ENCODE measurements at places on chromosomes 6 and 20.

DNA sequence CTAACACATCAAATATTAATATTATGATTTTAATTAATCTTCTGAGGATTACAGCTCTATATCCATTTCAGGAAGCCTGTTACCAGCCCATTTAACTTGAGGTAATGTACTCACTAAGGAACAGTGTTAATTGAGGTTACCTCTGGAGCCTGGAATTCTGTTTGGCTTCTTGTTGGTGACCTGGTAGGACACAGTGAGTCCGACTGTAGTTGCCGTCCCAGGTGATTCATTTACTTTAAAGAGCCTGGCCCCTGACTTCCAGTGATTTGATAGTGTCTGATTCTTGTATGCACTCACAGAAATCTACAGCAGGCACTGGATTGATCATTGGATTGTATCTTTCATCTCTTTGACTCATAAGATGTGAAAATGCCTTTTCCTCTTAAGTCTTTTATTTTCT, 34.0 kb downstream of the IGF2R start:
- no peak for ATAC-seq

DNA sequence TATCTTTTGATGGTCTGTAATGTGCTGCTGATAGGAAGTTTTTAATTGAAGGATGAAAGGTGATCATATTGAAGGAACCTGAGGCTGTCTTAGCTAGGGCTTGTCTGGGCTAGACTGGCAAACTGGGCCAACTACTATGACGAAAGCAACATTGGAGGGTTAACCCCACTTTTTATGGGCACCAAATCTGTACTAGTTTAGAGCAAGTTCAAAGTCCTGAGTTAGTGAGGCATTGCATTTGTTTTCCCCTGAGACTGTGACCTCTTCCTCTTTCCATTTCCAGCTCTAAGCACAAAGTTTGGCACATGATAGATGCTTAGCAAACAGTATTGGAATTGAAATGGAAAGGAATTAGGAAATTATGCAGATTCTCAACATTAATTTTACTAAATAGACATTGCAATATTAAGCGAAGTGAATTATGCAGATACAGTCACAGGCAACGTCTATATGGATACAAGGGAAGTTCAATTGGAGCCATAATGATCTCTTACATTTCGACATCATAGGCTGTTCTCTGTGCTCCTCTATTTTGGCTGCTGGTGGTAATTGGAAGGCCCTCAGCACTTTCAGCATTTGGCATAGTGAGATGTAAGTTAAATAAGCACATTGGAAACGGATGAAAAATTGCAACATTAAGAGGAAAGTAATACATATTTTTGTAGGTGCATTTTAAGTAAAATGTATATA, 22.2 kb downstream of the CEP57L1 start:
- ATAC-seq, result no peak

DNA sequence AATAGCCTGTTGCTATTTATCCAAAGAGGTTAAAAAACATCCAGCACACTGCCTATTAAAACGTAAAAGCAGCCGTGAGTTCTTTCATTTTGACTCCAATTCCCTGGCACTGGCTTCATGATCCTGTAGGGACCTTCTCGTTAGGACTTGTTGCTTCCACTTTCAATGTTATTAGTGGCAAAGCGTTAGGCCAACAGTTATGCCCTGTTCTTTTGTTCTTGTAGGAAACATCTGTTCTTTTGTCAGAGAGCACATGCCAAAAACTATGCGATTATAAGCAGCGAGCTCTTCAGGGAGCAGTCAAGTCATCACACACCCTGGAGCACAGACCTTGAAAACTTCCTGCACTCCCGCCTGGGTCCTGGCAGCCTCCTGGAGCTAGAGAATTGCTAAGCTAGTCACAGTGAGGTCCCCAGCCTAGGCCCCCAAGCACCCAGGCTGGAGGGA, 609.5 kb upstream of the ARID1B start:
- no peak for ATAC-seq

GRCh38 chr20:50815162-50815989, 20.5 kb downstream of the BCAS4 start:
- ATAC-seq, result no peak

- ATAC-seq, result no peak
These were observed 19.8 kb upstream of the TREM1 start for GRCh38 chr6:41306187-41306854.

DNA sequence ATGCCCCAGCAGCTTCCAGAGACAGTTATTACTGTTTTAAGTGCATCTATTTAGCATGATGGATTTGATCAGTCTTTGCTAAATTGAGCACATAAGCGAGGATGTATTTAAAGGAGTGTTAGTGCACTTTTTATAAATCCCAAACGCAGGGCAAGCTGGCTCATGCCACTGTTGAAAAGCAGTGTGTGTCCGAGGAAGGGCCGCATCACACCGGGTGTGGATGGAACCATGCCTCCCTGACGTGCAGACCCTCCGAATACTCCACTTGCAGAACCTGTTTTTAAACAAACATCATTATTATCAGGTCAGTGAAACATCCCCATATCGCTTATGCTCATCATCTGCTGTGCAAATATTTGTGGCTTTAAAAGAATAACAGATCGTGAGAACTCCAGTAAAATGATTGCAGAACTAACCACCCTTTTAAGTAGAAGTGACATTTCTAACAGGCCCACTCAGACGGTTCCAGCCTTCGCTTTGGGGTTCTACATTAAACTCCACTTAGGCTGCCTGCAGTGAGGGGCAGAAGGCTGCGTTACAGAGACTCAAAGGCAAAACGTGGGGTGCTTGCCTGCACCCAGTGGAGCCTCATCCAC, 190.1 kb downstream of the CDH4 start:
- ATAC-seq, result no peak

- no peak for ATAC-seq
These were observed 437.1 kb downstream of the UTRN start for GRCh38 chr6:144722154-144722737.

DNA sequence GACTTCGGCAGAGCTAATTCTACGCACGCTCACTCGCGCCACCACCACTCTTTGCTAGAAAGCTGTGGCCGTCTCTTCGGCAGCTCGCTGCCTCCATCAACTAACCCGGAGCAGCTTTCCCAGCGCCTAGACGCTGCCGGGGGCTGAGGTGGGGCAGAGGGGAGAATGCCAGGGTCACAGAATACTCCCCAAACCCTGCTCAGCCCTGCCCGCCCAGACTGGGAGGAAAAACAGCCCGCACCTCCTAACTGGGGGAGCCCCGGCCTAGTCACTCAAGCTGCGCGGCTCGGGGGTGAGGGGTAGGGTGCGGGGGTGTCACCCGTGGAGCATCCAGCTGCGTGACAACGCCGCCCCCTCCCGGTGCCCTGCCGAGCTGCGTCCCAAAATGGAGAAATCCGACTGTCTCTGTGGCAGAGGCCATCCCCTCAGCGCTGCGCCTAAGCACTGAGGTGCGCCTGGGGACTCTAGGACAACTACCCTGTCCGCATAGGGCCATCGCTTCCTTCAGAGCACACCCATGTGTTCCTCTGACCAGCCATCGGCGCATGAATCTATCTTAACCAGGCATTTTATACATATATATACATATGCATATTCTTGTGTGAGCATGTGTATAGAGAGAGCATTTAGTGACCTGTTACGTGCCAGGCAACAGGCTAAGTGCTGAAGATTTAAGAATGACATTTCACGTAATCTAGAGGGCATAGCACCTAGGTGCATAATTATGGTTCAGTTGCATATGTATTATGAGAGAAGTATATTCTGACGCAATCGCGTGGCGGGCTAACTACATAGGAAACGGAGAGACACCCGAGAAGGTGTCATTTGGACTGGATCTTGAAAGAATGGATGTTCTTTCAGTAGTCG, 1.5 kb upstream of the TENT5A start:
- ATAC-seq, result peak; percentile 64

DNA sequence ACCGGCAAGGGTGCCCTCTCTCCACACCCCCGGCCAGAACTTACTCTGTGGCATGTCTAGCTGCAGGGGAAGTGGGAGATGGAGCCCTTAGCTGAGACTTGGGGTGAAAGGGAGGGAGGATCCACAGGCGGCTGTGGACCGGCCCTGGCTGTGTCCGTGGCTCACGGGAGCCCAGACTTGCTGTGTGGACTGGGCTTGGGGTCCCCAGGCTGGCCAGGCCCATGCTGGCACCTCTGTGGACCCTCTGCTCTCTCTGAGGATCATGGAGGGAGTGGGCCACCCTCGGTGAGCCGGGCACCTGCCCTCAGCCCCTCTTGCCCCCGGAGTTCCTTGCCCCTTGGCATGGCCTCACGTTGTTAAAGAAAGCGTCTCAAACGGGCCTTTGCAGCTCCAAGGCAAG, 8.9 kb upstream of the NTSR1 start:
- no peak for ATAC-seq
